ENCODE measurements at places on chromosomes 6 and 20.

DNA sequence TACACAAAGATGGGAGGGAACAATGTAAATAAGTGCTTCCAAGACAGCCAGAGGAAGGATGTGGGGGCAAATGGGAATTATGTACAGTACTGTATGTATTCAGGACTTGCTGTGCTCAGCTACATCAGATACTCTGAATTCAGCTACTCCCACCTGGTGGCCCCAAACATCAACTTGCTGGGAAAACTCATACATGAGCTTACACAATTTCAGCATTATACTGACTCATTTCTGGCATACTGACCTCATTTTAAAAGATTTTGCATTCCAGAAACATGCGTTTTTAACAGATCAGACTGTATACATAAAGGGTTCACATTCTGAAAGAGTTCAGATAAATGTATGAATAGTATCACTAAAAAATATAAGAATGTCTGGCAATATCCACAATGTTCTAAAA, 59.7 kb downstream of the GPX5 start:
- DNase-seq, result no peak

GRCh38 chr20:49948809-49949507, 12.8 kb downstream of the RNF114 start:
- no peak for DNase-seq

DNA sequence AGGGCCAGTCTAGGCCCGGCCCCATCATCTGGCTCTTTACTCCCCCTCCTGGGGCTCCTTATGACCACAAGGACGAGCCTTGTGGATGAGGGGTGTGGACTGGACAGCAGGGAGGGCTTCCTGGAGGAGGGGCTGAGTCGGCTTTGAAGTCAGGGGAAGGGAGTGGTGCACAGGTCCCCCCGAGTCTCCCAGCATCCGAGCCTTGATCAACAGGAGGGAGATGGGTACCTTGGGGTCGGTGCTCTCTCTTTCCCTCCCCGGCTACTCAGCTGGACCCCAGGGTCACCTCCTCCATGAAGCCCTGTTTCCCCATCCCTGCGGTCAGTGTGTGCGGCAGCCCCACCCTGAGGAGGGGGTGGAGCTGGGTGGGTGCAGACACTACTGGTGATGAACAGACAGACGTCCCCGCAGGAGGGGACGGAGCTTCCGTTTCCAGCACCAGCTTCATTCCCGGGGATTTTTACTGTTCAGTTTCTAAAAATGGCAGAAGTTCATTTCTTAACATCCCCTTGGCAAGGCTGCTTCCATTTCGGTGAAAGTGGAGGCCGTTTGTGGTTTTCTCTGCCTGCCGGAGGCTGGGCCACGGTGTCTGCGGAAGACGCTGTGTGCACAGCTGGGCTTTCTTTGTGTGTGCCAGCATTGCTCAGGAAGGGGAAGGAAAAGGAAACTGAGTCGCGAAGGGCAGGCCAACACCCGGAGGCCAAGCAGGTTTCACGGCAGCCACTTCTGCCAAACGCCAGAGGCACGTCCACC, 19.6 kb downstream of the NTSR1 start:
- no peak for DNase-seq

GRCh38 chr20:20520776-20521175, 152.9 kb downstream of the INSM1 start:
- no peak for DNase-seq

DNA sequence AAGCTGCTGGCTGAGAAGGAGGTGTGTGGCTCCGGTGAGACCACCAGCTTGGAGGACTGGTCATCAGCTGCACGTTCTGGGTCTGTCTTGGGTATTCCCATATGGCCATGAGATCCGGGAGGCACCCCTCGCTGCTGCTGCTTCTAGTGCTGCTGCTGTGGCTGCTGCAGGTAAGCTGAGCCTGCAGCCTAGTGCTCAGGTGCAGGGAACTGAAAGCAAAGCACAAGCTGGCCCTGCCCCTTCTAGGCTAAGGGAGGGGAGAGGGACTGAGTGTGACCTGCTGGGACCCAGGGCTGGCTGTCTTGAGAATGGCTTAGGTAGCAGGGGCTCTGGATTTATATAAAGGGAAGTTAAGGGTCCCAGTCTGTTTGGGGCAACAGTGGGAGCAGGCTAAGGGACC, 403 bp downstream of the CDH26 start:
- no peak for DNase-seq

- DNase-seq, result no peak
These were observed 35.2 kb upstream of the EEF1E1 start for GRCh38 chr6:8137529-8137939.

GRCh38 chr6:111423055-111423633, 59.9 kb downstream of the REV3L start:
- DNase-seq, result no peak

DNA sequence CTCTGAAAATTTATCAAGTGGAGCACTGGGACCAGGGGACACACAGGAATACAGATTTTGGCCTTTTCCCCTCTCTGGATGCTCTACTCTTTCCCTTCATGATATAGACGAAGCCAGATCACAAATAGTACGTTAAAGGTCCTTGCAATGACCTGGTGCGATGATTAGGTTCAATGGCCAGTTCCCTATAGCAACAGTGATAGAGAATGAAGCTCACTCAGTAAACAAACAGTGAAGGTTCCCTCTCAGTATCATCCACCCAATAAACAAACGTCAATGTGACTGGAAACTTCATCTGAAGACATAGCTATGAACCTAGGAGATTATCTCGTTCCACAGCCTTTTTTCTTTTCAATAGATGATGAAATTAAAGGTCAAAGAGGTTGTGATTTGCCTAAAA, 596.2 kb downstream of the KIF16B start:
- no peak for DNase-seq

DNA sequence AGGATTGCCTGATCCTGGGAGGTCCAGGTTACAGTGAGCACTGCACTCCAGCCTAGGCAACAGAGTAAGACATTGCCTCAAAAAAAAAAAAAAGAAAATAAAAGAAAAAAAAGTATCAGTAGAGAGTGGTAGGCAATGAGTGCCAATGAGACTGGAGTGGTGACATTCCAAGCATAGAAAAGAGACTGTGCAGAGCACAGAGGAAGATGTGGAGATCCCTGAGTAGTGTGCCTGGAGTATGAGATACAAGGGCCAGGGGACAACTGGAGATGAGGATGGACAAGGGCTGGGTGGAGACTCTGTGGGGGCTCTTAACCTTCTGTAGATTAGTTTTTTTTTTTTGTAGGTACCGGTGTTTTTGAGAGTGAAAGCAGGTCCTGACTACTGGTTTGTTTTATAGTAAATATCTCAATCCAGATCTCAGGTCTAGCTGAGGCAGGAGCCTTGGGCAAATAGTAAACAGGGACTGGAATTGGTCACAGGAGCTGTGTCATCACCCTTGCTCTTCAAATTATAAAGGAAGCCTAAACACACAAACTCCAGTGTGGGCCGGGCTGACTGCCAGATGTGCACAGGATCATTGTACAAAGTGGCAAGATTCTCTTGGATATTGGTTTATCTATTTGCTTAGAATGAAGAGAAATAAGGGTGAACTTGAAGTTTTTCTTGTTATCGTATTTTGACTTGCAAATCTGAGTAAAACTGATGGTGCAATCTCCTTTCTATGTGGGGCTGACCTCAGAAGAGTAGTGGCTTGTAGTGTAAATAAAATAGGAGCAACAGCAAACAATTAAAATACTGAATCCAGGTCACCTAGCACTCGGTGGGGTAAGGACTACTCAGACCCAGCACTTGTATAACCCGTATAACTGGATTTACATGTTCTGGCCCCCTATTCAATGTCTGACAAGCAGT, 144.9 kb downstream of the SOX4 start:
- no peak for DNase-seq

DNA sequence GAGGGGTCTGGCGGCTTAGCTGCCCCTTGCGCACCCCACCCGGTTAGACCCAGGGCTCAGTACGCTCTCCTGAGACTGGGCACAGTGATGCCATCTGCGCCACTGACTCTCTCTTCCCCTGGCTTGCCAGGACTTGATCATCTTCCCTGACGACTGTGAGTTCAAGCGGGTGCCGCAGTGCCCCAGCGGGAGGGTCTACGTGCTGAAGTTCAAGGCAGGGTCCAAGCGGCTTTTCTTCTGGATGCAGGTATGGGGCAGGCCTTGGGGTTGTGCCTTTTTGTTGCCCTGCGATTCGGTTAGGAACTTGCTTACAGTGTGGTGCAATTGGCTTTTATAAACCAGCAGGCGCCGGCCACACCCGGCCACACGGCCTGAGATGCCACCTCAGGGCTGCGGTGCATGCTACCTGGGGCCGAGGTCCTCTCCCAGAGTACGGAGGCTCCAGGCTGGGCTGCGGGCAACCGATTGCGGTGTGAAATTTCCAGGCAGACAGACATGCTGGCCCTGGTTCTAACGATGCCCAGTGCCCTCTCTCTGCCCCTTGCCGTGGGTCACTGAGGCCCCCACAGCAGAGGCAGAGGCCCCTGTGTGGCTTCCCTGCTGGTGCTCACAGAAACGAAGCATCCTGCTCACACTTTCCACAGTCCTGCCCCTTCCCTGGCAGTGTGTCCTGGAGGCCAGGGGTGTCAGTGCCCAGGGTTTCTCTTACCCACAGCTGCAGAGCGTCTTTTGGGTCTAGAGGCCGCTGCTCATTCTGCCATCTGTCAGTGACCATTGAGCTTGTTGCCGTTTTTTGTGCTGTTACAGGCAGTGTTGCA, 1.7 kb downstream of the ADRM1 start:
- DNase-seq, result no peak

DNA sequence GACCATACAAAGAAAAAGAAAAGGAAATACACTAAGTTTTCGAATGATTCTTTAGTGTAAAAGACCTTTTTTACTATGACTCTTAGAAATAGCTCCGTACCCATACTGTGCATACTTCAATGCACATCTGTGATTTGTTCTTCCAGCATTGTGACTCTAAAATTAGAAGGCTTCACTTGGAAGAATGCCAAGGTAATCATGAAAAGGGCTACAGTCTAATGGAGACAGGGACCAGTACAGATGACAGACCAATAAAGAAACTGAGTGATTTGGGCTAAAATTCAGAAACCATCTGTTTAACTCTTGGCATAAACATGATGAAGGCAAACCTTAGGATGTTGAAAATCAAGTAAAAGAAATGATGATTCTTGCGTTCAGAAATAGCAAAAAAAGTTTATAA, 46.3 kb downstream of the CYP39A1 start:
- DNase-seq, result no peak

DNA sequence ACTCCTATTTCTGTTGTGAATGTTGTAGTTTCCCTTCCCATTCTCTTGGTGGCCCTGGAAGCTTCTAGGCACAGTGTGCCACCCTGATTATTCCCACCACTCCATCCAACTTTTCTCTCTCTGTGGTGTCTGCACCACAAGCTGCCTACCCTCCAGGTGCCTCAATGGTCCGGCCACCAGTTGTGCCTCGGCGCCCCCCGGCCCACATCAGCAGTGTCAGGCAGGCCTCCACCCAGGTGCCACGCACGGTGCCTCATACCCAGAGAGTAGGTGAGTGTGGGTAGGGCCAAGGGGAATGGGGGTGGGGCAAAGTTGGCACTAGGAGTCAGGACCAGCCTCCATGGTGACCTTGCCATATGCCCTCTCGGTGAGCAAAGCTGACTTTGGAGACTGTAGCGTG, 23.1 kb downstream of the PABPC1L start:
- DNase-seq, result no peak

GRCh38 chr6:39843305-39844020, 51.3 kb downstream of the DAAM2 start:
- no peak for DNase-seq

All from glutamatergic neuron (in vitro differentiated cells).